ENCODE measurements at places on chromosomes 7 and 10.

DNA sequence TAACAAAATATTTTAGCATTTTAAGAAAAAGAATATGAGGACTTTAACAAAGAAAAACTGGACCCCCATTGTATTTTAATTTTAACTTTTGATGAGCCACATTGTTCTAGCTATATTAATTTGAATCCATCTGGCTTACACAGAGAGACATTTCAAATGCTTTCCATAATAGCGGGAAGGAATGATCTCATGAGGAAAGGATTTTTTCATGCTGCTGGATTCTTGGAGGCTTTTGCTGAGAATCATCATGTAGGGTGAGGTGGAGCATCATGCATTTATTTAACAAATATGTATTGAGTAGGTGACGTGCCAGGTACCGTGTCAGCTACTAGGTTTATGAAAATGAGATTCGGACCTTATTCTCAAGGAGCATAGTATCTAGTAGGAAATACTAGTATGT, 1006.3 kb downstream of the SORCS1 start:
- no peak for DNase-seq

- no peak for DNase-seq
These were observed 85.5 kb upstream of the PRKG1 start for GRCh38 chr10:50988792-50989191.

GRCh38 chr7:41763626-41764025, 60.7 kb upstream of the INHBA start:
- DNase-seq: no peak

DNA sequence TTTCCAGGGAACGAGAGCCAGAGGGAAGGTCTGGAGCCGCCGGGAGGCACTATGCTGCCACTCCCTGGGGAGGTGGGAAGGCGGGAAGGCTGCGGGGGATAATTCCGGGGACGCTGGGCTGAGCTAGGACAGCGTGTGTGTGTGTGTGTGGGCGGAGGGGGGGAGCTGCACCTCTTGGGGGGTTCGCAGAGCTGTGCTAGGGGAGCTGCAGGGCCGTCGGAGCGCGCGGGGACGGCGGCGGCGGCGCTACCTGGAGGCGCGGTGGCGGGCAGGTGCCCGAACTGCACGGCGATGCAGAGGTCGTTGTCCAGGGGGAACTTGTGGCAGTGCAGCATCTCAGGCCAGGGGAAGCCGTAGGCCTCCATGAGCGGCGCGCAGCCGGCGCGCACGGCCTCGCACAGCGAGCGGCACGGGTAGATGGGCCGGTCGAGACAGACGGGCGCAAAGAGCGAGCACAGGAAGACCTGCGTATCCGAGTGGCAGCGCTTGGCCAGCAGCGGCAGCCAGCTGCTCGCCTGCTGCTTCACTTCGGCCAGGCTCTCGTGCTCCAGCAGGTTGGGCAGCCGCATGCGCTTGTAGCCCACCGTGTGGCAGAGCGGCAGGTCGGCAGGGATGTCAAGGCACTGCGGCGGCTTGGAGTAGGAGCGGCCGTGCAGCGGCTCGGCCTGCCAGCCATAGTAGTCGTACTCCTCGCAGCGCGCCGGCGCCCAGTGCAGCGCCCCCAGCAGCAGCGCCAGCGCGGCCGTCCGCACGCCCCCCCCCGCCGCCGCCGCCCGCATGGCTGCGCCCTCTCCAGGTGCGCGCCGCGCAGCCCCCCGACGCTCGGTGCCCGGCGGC, 526 bp downstream of the SFRP5 start:
- DNase-seq: no peak

DNA sequence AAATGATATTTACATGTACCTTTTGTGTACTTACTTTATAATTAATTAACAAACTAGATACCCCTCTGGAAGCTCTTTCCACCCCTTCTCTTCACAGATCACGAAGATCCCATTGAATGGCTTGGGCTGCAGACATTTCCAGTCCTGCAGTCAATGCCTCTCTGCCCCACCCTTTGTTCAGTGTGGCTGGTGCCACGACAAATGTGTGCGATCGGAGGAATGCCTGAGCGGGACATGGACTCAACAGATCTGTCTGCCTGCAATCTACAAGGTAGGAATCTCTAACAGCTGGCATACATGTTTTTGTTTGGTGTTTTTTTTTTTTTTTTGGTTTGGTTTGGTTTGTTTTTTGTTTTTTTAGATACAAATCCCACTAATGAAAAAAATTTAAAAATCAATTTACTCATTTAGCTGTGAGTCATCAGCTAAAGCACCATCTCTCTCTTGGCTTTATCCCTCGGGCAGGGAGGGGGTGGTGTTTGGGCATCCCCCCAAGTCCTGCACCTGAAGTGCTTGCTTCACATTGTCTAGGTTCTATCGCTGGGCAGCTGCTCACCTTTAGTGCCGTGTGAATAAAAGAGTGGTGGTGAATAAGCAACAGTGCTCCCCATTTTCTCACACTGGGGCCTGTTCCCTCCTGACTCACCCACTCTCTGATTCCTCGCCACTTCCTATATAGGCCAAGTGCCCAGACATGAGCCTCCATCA, 68.9 kb downstream of the MET start:
- DNase-seq: no peak

- DNase-seq: no peak
These were observed 1.1 kb upstream of the DPY19L1 start for GRCh38 chr7:35038354-35038753.

DNA sequence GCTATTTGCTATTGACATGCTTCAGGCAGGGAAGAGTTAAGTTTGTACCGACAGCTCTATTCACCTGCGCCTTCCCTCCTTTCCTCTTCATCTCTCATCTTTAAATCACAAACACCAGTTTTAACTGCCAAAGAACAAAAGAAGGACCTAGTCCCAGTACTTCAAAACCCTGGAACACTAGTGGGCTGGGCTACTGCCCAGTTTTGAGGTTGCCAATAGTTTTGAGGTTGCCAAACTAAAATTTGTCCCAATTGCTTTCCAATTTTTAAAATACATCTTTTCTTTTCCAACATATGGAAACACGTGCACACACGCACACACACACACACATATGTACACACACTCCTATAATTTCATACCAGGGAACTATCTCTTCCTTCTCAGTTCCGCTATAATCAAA, 130.6 kb upstream of the SLC26A5 start:
- no peak for DNase-seq

- DNase-seq: no peak
These were observed 40.9 kb upstream of the FAM20C start for GRCh38 chr7:151346-152050.

- no peak for DNase-seq
These were observed 2.1 kb downstream of the RET start for GRCh38 chr10:43078986-43079273.

GRCh38 chr7:141990011-141990725, 5.5 kb upstream of the MGAM start:
- no peak for DNase-seq

- no peak for DNase-seq
These were observed 30.0 kb downstream of the NUDT1 start for GRCh38 chr7:2272031-2272430.

- no peak for DNase-seq
These were observed 103.7 kb upstream of the ZPBP start for GRCh38 chr7:50196719-50197118.

DNA sequence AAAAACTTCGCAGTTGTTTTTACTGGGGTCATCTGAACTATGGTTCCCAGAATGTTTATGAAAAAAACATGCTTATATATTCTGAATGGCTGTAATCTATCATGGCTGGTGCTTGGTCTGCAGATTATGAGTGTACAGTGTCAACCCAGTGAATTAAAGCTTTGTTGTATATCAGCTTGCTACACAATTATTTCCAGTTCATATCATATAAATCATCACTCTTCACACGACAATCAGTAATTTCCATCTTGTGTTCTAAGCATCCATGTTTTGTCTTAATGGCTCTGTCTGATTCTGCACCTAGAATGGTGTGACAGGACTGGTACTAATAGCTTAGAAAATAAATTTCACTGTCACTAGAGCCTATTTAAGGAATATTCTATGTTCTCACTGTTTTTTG, 83.6 kb downstream of the CABCOCO1 start:
- no peak for DNase-seq

DNA sequence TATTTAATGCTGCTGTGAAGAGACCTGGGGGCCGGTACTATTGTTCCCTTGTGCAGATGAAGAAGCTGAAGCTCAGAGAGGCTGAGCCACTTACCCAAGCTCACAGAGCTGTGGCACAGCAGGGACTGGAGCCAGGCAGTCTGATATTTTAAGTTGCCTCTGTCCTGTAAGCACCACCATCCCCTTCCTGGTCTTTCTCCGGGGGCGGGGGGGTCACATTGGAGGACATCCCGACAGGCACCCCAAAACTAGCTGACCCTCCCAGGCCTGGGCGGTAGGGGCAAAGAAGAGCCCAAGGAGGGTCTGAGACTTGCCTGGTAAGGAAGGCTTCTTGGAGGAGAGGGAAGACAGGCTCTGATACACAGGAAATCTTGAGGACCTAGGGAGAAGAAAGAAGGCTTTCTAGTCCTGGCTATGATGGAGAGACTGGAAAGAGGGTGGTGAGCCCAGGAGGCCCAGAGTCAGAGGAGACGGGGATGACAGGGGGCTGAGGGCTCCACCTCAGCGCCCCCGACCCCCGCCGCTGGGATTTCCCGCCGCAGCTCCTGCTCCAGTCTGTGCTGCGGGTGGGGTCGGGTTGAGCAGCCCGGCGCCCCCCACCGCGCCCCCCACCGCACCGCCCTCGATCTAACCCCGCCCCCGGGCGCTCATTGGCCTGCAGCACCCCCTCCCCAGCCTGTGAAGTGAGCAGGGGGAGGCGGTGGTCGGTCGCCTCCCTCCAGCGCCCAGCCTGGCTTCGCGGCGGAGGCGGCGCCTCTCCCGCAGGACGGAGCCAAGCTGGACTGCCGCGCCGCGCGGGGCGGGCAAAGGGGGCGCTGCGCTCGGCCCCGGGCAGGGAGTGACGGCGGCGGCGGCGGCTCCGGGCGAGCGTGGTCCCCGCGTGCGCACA, at the start of gene ADCYAP1R1:
Gene ADCYAP1R1 (plus strand): TSS at position 711 of the 889 bp plus-strand sequence. CDS start 10,957 bp downstream, outside the sequence.
- no peak for DNase-seq

DNA sequence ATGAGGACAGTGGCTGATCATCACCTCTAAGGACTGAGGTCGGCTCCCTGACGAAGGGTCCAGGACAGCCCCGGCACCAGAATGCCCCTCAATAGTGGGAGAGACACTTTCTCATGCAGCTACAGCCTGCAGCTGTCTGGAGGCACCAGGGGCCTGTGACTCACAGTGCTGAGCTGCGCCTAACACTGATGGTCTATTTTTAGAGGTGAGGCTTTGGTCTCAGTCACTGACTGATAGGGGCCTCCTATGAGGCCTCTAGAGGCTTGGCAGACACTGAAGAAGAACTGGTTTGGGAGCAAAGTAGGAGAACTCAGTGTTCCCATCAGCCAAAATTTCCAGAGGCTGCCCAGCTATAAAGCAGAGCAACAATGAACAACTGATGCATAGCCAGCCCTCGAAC, 130.1 kb downstream of the COBL start:
- no peak for DNase-seq
